ENCODE measurements at places on chromosomes 1 and 21. TPM values are rescaled to one million over a fixed set of nuclear protein-coding genes. Genes with fewer than 3 reads are reported as not detected.
A peak's percentile ranks its signal among the peaks of the same experiment; 100 is the strongest.

The GJB3 gene
- total RNA-seq: 1.1 TPM

DNA sequence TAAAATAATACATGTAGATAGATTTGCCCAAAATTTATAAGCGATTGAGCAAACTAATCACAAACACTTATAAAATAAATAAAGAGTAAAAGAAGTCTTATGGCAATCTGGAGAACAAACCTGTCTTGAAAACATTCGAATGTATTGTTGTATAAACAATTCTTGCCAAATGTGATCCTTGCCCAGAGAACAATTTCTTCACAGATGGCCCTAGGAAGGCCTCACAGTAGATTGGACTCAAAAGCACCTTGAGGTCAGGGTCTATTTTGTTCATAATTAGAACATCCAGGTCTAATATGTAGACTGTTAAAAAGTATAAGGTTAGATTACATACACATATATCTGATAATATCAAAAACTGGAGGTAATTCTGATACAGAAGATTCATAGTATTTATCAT lies 202.4 kb downstream of the KCNT2 start:
- DNase-seq: no peak
- H3K27me3 ChIP-seq: no peaks in the 10 kb centered on the region
- H3K4me1 ChIP-seq: no peaks in the 10 kb centered on the region
- H3K4me3 ChIP-seq: no peak overlapping the region

DNA sequence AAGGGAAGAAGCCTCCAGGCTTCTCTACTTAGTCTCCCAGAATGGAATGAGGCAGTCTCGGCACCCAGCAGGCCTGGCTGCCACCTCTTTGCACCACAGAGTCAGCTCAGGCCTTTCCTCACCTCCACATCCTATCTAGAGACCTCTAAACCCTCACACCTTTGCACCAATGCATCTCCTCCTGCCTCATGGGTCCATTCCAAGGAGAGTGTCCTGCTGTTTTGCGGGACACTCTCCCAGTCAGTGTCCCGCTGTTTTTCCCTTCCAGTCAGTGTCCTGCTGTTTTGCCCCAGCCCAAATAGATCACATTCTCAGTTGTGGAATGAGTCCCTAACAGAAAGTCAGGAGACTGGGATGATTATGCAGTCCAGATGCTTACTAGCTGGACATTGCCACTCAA lies 185.6 kb upstream of the CAMK1G start:
- H3K27me3 ChIP-seq: no peaks in the 10 kb centered on the region
- no peak overlapping the region for H3K27ac ChIP-seq
- H3K36me3 ChIP-seq: no peaks in the 10 kb centered on the region
- no peak overlapping the region for H3K4me3 ChIP-seq
- DNase-seq: no peak

- no peaks in the 10 kb centered on the region for H3K27me3 ChIP-seq
- H3K36me3 ChIP-seq: no peaks in the 10 kb centered on the region
- H3K27ac ChIP-seq: no peak overlapping the region
- no peak overlapping the region for H3K4me3 ChIP-seq
- peaks cover 38% of the 10 kb centered on the region for H3K4me1 ChIP-seq
- no peak for DNase-seq
Measured at GRCh38 chr1:39895731-39896480, 5.8 kb downstream of the MYCL start.

The TACSTD2 gene
- 0.88 TPM for total RNA-seq

- no peak overlapping the region for H3K4me3 ChIP-seq
- no peaks in the 10 kb centered on the region for H3K36me3 ChIP-seq
- no peak overlapping the region for H3K27ac ChIP-seq
- no peak for DNase-seq
- H3K4me1 ChIP-seq: no peaks in the 10 kb centered on the region
- no peaks in the 10 kb centered on the region for H3K27me3 ChIP-seq
Measured at GRCh38 chr21:39818557-39818956, 48.7 kb upstream of the PCP4 start.

DNA sequence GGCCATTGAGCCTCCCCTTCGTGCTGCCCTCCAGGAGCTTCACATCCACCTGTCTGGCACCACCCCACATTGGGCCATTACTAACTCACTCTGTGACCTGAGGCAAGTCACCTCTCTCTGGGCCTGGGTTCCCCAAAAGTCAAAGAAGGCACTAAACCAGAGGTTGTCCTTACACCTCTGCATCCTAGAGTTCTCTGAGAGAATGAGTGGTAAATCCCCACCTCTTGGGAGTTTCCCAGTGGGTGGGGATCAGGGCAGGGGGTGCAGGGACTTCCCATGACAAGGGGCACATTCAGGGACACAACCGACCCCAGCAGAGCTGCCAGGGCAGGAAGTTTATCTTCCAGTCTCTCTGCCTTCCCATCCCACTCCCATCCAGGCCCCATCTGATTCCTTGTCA lies 99.7 kb downstream of the EPHB2 start:
- no peak for DNase-seq
- no peak overlapping the region for H3K4me3 ChIP-seq
- no peaks in the 10 kb centered on the region for H3K36me3 ChIP-seq
- H3K27ac ChIP-seq: no peak overlapping the region
- H3K27me3 ChIP-seq: no peaks in the 10 kb centered on the region

DNA sequence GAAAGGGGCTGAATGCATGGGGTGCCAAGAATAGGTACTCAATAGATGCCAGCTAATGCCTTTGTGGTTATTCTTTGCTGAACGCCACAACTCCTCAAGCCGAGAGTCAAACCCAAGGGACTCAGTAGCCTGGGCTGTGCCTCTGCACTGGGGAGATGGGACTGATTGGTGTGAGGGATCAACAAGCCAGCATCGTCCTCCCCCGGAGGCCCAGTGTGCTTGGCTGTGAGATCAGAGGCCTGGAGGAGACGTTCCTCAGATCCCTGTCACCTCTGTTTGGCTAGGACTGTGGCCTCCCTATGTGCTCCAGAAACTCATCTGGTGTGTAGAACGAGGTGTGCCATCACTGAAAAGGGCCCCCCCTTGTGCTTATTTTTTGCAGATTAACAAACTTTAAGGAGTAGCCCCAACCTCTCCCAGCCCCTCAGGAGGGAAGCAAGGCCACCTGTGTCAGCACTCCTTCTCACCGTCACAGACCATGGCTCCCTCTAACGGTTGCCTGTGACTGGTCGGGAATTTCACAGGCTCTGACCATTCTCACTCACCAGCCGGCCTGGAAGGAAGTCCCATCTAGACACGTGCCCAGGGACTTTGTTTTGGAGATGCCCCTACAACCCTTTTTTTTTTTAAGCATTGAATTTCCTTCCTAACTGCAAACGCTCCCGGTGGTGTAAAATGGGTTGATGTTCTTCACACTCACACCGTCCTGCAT lies 194.0 kb upstream of the VAMP3 start:
- H3K27me3 ChIP-seq: no peaks in the 10 kb centered on the region
- no peak overlapping the region for H3K4me3 ChIP-seq
- no peak overlapping the region for H3K27ac ChIP-seq
- no peaks in the 10 kb centered on the region for H3K36me3 ChIP-seq
- DNase-seq: no peak

DNA sequence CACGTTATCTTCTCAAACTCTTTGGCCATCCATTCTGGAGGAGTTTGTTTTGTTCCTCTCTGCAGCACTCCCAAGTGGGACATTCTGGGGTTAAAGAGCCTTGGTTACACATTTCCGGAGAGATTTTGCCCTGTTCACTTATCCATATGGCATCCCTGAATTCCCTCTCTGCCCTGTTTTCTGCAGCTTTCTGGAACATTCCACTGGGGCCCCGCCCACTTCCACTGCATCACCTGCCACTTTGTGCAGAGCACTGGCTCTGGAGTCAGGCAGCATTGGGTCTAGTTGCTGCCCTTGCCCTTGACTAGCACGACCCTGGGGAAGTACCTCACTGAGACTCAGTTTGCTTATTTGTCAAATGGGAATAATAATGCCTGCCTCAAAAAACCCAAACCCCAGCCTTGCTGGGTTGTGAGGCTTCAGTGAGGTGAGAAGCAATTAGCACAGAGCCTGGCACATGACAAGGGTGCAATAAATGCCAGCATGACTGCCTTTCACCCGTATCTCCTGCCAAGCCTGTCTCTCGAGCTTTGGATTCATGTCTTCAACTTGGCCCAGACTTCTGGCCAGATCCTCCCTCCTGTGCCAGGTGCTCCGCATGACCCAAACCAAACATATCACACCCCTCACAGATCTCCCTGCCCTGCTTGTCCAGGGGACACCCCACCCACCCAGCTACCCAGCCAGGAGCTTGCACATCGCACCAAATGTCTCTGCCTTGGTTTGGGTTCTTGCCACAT lies 38.3 kb downstream of the IL6R start:
- H3K36me3 ChIP-seq: no peaks in the 10 kb centered on the region
- DNase-seq: no peak
- H3K27ac ChIP-seq: no peak overlapping the region
- no peaks in the 10 kb centered on the region for H3K27me3 ChIP-seq
- H3K4me1 ChIP-seq: peaks cover 4% of the 10 kb centered on the region
- no peak overlapping the region for H3K4me3 ChIP-seq

GRCh38 chr1:176876966-176877515 lies 287.5 kb downstream of the ASTN1 start:
- H3K27ac ChIP-seq: no peak overlapping the region
- H3K36me3 ChIP-seq: no peaks in the 10 kb centered on the region
- H3K27me3 ChIP-seq: no peaks in the 10 kb centered on the region
- H3K4me3 ChIP-seq: no peak overlapping the region

The MACO1 gene
- 15.1 TPM for total RNA-seq

GRCh38 chr1:12851779-12852178 lies 3.3 kb upstream of the HNRNPCL1 start:
- H3K4me3 ChIP-seq: no peak overlapping the region
- no peaks in the 10 kb centered on the region for H3K36me3 ChIP-seq
- H3K27me3 ChIP-seq: no peaks in the 10 kb centered on the region
- no peak overlapping the region for H3K27ac ChIP-seq

DNA sequence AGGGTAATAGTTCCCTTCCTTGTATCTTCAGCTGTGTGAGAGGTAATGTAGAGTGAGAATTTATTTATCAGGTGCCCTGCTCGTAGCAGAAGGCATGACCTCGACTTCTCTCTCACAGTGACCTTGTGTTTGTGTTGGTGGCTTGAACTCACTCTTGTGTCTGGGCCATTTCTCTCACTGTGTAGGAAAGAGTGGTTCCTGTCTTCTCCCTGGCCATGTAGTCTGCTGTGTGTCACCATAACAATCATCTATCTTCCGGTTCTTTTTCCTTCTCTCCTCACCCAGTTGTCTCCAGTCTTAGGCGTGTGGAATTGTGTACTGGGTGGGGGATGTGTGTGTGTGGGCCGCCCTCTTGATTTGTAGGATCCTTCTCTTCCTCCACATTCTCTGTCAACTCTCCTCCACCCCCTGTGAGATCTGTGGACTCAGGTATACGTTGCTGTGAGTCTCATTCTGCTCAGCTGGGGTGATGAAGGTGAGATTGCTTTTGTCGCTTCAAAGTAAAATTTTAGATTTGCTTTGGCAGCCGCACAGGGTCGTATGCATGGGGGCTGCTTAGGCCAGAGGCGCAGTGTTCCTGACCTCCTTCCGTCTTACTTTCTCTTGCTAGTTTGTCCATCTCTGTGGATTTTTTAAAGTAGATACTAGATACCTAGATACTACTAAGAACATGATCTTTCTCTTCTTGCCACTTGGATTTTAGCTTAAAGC lies 31.6 kb downstream of the MAPKAPK2 start:
- no peaks in the 10 kb centered on the region for H3K4me1 ChIP-seq
- H3K27me3 ChIP-seq: no peaks in the 10 kb centered on the region
- no peak for DNase-seq
- H3K27ac ChIP-seq: no peak overlapping the region
- H3K4me3 ChIP-seq: no peak overlapping the region

DNA sequence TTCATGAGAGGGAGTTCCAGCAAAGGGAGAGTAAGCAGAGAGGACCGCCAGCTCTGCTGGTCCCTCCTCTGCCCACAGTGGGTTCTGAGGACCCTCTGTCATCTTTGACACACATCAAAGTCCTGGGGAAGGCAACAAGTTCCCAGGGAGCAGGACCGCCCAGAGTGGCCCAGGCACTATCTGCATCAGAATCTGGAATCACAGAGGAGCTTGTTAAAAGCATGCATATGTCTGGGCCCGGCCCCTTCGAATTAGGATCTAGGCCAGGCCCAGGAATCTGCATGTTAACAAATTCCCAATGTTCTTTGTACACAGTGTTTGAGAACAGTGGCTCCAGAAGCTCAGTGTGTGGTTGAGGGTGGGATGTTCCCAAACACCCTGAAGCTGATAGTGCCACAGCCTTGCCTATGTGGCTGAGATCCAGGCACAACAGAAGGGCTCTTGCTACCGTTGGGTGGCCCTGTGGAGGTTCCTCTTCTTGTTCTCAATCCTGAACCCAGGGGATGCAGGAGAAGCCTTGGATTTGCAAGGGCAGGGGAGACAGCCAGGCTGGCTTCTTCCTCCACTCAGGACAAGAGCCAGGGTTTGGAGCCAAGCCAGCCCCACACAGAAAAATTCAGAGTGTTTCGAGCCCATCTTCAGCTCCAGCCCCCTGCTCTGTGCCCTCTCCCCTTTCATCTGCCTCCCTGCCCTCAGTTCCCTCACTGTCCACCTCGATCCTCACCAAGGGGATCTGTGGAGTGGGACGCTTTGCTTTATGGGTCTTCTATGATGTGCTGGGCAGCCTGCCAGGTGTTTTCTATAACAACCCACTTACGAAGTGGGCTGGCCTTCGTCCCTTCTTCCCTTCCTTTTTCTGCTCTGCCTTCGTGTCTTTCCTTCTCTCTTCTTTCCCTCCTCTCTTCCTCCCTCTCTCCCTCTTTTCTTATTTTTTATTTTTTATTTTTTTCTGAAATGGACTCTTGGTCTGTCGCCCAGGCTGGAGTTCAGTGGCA lies 129.0 kb upstream of the TMPRSS2 start:
- no peaks in the 10 kb centered on the region for H3K27me3 ChIP-seq
- no peak overlapping the region for H3K4me3 ChIP-seq
- no peaks in the 10 kb centered on the region for H3K36me3 ChIP-seq
- H3K27ac ChIP-seq: no peak overlapping the region

- no peak overlapping the region for H3K27ac ChIP-seq
- DNase-seq: no peak
- H3K4me3 ChIP-seq: no peak overlapping the region
Measured at GRCh38 chr21:41326414-41327080, 9.9 kb downstream of the FAM3B start.

DNA sequence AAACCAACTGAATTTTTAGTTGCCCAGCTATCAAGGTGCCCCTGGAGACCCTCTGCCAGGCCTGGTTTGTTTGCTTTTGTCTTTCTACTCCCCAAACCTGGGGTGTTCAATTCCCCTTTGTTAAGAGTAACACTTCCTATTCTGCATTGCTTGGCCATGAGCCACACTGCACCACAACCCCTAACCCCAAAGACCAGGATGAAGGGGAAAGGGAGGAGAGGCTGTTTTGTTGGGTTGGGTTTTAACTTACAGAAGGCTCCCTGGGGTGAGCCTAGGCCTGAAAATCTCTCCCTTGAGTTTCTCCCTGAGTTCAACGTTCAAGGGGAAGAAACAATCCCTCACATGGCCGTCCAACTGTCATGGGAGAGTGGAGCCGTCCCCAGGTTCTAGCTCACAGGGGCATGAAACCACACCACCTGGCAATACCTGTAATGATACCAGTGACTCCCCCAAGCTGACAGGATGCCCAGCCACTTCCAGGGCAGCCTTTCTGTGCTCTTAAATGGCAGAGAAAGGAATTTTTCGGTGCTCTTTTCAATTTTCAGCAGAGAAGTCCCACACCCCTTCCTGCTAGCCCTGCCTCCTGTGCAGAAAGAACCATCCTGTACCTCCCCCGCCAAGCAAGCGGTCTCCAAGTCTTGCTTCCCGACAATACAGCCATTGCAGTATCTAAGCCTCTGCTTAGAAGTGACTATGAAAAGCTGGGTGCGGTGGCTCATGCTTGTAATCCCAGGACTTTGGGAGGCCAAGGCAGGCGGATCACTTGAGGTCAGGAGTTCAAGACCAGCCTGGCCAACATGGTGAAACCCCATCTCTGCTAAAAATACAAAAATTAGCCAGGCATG lies 14.9 kb downstream of the SLC45A3 start:
- H3K4me1 ChIP-seq: peaks cover 27% of the 10 kb centered on the region
- H3K27me3 ChIP-seq: no peaks in the 10 kb centered on the region
- H3K27ac ChIP-seq: peak overlapping the region; percentile 8
- no peak overlapping the region for H3K4me3 ChIP-seq
- no peaks in the 10 kb centered on the region for H3K36me3 ChIP-seq
- no peak for DNase-seq

The GRIK3 gene
- 3.7 TPM for total RNA-seq
